ENCODE measurements at places on chromosomes 3 and 15.
A peak's percentile ranks its signal among the peaks of the same experiment; 100 is the strongest.

DNA sequence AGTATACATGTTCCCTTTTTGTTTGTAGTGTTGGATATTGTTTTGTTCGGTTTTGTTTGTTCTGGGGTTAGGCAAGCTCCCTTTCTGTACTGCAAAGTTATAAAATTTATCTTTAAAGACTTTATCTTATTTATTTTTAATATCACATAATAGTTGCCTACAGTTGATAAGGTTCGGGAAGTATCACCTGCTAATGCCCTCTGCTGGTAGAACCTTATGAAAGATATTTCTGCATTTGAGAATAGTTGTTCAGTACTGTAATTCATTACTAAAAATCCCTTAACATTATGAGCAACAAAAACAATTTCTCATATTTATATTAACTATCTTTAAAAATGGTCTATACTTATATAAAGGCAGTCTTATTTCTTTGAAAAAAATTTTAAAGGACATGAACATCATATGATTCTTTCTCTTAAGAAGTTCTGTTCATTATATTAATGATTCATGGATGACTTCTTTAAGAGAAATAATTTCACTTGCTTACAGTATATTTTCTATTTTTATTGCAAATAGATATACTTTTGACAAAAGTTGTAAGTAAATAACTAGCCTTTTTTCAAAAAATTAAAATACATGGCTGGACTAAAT lies 1126.8 kb downstream of the SI start:
- no peak for DNase-seq

GRCh38 chr15:50883903-50884302 lies 24.6 kb upstream of the AP4E1 start:
- DNase-seq: no peak

DNA sequence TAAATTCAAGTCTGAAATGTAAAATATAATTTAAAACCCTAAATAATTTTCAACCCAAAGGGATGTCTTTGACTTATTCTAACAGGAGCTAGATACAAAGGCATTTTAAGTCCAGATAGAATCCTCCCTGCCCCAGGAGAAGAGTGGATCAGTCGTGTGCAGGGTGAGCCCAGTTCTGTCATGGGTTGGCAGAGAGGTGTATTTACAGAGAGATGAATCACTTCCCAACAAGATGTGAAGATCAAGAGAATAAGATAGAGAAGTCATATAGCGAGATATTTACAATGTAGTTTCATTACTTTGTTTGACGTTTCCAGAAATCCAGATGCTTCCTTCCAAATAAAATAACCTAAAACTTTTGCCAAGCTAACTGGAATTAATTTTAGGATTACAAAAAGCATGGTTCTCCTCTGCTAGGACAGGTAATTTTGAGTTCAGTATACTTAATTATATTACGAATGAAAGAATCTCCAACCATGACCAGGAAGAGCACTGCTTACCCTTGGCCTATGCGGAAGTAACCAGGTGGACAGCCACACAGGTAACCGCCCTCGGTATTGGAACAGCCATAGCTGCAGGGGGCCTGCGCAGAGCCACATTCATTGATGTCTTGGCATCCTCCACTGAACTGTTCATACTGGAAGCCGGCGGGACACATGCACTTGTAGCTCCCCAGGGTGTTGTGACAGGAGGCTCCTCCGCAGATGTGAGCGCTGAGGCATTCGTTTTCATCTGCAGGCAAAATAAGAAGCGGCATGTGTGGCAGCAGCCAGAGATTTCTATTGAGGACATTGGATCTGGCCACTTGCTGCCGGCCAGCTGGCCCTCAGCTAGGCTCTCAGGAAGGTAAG lies 84.0 kb downstream of the DUT start:
- no peak for DNase-seq

DNA sequence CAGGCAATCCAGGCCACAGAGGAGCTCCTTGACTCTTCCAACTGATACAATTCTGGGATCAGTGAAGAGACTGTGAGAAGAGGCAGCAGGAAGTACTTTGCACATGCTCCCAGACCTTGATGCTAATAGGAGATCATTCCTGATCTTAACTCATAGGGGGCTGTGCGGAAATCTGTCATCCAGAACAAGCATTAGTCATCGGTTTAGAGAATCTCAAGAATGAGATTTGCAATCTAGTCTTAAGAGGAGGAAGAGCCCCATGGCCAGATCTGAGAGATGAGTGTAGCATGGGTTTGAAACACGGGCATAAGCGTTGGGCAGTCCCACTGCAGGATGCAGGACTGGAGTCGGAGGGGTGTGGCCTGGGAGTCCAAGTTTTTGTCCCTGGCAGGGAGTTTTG lies 1081.1 kb downstream of the NAALADL2 start:
- DNase-seq: no peak

- DNase-seq: no peak
These were observed 160.0 kb downstream of the IL5RA start for GRCh38 chr3:2950159-2950558.

DNA sequence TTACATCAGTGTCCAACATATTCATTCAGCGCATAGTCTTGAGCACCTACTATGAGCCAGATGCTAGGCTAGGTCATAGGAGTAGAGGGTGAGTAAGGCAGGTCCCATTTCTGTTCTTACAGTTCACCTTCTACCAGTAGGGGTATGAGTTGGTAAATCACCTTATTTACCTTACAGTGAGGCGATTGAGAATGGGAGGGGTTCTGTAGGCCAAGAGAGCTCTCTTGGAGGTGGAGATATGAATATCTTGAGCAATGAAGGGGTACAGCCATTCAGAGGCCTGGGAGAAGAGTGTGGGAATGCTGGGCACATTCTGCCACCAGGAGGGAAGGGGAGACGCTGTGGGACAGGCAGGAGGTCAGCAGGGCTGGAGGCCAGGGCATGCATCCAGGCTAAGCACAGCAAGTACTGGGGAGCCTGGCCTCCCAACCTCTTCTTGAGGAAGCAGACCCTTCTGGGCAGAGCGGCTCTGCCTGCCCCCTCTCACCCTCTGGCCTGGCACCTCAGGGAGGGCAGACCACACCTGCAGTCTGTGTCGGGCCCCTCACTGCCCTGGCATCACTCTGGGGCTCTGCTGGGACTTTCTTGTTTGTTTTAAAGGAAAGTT lies 123.4 kb downstream of the EEFSEC start:
- no peak for DNase-seq

- no peak for DNase-seq
These were observed 20.7 kb downstream of the TRANK1 start for GRCh38 chr3:36923981-36924743.

DNA sequence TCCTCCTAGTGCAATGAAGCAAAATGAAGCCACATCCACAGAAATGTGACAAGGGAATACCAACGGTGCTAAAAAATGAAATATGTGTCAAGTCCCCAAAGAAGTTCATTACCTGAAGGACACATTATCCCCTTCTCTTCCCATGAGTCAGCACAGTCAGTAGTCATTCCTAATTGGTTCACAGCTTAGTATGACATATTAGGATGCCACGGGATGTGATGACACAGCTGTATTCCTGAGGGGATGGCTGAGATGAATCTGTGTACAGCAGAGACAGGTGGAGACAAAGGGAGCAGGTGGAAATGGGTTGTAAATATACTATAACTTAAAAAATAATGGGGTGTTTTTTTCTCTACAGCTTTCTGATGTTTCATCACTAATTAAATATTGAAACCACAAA lies 273.4 kb downstream of the ARRDC4 start:
- DNase-seq: no peak

- peak; percentile 39 for DNase-seq
These were observed 23.2 kb upstream of the IGSF10 start for GRCh38 chr3:151483961-151484520.

DNA sequence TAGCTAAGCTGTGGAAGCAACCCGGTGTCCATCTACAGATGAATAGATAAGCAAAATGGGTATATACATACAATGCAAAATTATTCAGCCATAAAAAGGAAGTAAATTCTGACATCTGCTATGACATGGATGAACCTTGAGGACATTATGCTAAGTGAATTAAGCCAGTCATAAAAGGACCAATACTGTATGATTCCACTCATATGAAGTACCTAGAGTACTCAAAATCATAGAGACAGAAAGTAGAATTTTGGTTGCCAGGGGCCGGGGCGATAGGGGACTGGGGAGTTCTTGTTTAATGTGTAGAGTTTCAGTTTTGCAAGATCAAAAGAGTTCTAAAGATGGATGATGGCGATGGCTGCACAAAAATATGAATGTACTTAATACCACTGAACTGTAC lies 10.3 kb downstream of the EID1 start:
- DNase-seq: no peak

GRCh38 chr3:97510795-97511194 lies 253.8 kb upstream of the ARL6 start:
- DNase-seq: no peak

DNA sequence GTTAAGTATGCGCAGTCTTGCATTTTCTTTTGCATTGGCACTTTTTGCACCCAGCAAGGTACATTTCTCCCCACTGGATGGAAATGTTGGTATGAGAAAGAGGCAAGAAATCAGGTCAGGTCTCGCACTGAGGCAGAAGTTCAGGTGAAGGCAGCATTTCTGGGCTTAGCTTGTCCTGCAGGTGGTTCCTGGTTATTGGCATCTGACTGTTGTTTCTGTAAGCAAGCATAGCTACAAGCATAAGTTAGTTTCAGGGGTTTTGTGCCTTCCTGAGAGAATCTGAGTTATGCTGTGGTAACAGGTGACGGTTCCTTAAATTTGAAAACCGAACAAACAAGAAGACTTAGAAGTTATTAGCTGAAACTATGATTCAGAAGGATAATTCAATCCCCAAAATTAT lies 139.4 kb upstream of the GRM7 start:
- no peak for DNase-seq

- no peak for DNase-seq
These were observed 77.8 kb downstream of the B3GNT5 start for GRCh38 chr3:183330881-183331280.

GRCh38 chr15:73987681-73988444 lies 4.2 kb downstream of the STOML1 start:
- DNase-seq: no peak

- no peak for DNase-seq
These were observed 317.1 kb upstream of the COL8A1 start for GRCh38 chr3:99321261-99321660.

DNA sequence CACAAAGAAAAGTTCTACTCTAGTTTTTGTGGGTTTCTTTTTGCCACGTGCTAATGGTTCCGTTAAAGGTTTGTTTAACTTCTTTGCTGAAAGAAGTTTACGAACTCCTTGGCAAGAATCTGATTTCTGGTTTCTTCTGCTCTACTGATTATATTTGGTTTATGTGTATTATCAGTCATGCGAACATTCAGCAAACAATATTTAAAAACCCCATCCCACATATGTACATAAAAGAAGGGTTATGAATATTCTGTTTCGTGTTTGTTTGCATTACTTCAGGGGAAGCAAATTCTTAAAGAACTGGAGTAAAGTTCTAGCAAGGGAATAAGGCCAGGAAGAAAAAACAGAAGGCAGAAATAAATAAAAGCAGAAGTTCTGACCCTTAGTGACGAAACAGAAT lies 9.8 kb downstream of the LARS2 start:
- DNase-seq: no peak

GRCh38 chr15:97858296-97858695 lies 102.2 kb upstream of the ARRDC4 start:
- DNase-seq: no peak

- no peak for DNase-seq
These were observed 66.4 kb downstream of the PTPRG start for GRCh38 chr3:61627768-61628185.

- DNase-seq: no peak
These were observed 82.8 kb downstream of the PLXNA1 start for GRCh38 chr3:127065561-127066290.

DNA sequence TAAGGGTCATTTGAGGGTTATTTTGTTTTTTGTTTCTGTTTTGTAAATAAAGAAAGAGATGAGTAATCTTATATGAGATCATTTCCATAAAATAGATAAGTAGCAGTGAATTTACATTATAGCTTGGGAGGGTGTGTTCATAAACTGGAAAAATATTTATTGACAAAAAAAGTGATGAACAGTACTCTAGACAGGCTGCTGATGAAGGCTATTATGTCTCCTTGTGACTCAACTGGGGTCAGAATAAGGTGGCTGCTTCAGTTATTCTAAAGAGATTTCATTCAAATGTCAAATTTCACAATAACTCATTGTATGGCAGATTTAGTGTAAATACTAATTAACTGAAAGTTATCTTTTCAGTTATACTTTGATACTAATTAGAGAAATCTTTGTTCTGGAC lies 251.1 kb upstream of the CMC1 start:
- no peak for DNase-seq

- DNase-seq: no peak
These were observed 187.3 kb upstream of the ZNF385D start for GRCh38 chr3:21938267-21938681.

- DNase-seq: no peak
These were observed 40.5 kb downstream of the FEZF2 start for GRCh38 chr3:62332835-62333244.

DNA sequence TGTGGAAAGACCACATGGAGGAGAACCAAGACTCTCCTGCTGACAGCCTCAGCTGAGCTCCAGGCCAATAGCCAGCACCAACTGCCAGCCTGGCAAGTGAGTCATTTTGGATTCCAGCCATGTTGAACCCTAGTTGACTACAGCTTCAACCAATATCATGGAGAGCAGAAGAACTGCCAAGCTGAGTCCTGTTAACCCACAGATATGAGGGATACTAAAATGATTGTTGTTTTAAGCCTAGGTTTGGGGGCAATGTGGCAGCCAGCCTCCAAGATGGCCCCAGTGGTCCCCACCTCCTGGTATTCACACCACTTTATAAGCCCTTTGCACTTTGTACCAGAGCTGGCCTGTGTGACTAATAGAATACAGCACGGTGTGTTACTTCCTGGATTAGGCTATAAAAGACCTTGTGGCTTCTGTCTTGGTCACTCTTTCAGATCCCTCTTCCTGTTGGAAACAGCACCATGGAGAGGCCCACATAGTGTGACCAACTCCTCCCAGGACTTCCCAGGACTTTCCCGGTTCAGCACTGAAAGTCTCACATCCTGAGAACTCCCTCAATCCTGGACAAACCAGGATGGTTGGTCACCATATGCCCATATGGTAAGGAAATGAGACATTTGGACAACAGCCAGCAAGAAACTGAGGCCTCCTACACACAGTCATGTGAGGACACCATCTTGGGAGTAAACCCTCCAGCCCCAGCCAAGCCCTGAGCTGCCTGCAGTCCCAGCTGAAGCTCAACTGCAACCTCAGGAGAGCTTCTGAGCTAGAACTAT lies 32.4 kb upstream of the CDV3 start:
- DNase-seq: no peak

DNA sequence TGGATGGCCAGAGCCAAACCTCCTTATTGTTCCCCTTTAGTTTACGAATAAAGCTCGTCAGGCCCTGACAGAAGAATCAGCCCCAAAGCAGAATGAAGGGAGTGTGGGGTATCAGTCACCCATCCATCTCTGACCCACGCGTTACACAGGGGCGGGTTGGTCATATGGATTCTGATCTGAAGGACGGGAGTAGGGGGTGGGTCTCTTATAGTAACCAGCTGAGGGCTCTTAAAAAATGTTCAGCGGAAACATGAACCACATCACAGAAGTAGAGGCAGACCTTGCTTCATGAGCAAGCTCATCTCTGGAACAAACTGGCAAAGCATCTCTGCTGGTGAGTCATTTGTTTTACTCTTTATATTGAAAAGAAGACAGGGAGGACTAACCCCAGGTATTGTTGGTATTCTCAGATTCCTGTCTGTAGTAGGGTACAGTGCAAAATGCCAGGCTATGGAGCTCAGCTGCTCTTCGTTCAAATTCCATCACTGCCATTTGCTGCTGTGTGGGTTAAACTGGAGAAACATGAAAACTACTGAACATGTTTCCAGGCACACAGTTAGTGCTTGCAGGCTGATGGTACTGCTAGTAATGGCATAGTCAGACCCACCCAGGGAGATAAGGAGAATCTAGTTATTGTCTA lies at the start of gene CXCR6:
Gene CXCR6, plus strand, starts transcription at position 258 of the 640 bp plus-strand sequence. CDS start 3,018 bp downstream, outside the sequence.
- DNase-seq: no peak
